ENCODE measurements at places on chromosomes 5 and 9.

- DNase-seq: no peak
Measured at GRCh38 chr9:91647371-91647770, 223.7 kb upstream of the NFIL3 start.

DNA sequence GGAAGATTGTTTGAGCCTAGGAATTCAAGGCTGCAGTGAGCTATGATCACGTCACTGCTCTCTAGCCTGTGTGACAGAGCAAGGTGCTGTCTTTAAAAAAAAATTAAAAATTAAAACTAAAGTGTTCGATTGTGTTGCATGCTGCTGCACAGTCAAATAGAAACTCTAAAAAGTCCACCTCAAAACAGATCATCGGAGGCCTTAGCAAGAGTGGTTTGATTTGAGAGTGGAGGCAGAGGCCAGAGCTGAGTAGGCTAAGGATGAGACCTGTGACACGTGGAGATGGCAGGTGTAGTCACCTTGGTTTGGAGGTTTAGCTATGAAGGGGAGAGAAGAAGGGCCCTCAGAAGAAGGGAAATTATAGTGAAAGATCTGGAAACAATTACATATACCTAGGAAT, 2.8 kb upstream of the PTPDC1 start:
- no peak for DNase-seq

DNA sequence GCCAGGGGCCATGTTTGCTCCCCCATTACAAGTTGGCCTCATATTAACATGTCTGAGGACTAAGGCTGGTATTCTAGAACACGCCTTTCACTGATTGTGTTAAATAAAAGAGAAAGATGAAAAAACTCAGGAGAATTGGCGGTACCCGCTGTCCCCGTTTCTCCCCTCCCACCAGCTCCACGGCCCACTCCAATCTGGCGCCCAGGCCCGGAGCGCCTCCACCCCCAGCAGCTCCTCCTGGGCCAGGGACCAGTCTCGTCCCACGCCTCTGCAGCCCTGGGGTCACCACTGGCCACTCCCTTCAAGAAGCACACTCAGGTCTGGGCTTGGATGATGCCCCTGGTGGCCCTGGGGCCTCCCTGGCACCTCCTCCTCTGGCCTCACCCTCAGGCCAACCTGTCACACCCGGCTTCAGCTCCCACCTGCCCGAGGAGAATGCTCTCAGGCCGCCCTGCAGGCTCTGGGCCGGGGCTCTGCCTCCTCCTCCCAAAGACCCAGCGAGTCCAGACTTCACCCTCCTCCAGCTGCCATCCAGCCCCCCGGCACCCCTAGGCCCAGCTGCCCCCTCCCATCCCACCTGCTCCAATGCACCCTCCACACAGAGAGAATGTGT, 133.0 kb upstream of the PPP1R26 start:
- no peak for DNase-seq

DNA sequence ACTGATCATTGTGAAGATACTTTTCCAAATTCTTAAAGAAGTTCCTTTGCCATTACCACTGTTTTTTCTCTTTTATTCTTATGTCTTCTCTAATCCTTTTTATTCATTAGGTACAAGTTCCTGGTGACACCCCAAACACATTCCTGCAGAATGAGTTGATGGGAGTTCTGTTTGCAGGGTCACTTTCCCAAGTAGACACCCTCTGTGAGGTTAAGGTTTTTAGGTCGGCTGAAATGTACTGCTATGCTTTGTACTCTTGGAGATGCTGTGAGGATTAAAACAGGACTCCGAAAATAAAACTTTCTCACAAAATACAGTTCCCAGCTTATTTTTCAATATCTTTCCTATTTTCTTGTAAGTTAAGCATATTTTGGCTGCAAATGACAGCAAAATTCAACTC, 143.3 kb upstream of the TLE4 start:
- DNase-seq: no peak

DNA sequence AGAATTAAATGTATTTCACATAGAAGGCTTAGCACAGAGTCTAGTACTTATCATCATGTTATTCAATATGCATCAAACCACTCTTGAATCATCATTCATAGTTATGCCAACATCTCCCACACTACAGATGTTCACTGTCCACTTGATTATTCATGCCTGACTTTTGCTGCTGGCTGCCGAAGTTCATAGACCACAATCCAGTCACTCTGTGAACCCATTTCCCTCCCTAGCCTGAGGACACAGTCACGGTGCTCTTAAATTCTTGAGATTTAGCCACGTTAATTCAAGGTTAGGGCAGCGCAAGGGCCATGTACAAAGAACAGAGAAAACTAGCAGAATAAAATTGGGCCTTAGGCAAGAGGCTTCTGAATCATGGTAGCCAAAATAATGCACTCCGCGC, 32.4 kb downstream of the ABCA1 start:
- no peak for DNase-seq

GRCh38 chr5:66875315-66875714, 279.1 kb downstream of the MAST4 start:
- no peak for DNase-seq

DNA sequence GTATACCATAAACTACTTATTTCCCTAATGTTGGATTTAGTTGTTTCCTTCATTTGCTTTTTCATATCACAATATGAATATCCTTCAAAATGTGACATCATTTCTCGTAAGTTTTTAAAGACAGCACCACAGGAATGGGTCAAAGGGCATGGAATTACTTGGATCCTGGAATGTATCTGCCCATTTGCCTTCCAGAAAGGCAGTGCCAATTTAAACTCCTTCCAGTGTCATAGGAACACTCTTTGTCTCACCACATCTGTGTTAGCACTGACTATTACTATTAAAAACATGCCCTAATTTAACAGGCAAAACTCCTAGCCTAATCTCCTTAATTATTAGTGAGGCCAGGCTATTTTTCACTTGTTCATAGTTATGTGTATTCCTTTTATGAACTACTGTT, 58.0 kb downstream of the SPTLC1 start:
- DNase-seq: no peak

- no peak for DNase-seq
Measured at GRCh38 chr9:105237246-105237645, 7.2 kb upstream of the SLC44A1 start.

DNA sequence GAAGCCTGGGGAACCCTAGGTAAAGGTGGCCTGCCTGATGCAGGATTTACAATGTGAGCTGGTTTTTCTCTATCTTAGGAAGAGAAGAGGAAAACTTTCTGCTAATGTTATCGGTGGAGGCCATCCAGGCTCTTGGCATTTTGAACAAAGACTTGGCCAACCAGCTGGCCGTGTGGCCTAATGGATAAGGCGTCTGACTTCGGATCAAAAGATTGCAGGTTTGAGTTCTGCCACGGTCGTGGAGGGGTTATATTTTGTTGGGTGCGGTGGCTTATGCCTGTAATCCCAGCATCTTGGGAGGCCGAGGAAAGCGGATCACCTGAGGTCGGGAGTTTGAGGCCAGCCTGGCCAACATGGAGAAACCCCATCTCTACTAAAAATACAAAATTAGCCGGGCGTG, 9.6 kb downstream of the C9orf152 start:
- DNase-seq: no peak

GRCh38 chr5:43569236-43569746, 12.4 kb upstream of the PAIP1 start:
- DNase-seq: no peak

GRCh38 chr9:70398145-70398556, 16.3 kb downstream of the KLF9 start:
- no peak for DNase-seq

- no peak for DNase-seq
Measured at GRCh38 chr5:104084896-104085295, 522.3 kb upstream of the NUDT12 start.

DNA sequence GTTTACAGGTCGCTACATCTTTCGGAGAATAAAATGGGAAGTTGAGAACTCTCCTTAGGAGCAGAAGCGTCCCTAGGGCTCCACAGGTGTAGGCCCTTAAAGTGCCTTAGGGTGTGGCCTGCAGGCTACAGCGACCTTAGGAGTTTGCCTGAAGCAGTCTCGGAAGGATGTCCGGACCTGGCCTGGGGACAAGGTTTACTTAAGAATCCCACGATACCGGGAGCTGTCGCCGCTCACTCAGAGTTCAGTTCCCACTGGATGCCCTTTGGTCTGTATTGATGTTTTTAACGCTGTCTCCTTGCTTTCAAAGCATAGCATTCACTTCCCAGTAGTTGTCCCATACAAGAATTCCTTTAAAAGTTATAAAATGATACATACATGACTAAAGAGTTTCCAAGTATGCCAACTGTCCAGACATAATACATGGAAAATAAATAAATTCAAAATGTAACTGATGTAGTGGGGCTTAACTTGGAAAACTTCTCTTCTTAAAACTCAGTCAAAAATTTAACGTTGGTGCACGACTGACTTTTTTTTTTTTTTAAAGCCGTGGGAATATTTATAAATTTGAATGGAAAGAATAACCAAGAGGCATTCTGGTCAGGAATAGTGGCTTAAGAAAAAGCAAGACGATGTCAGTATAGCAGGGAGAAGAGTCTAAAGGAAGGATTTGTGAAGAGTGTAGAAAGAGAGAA, 848 bp downstream of the RAD50 start:
- DNase-seq: no peak

DNA sequence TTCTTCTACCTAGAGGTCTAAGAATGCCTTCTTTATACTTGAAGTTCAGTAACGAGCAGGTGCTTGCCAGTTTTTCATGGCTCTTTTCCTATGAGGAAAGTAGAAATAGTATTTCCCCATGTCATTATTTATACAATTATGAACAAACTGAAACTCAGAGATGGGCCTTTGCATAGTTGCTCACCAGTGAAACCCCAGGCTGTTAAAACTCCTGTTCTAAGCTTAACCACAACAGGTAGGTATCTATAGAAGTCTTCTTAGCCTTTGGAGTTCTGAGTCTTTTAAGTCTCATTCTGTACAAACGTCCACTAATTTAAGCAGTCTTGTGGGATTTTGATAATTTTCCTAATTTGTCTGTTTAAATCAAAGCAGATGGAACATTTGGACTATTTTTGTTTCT, 90.1 kb downstream of the STARD4 start:
- no peak for DNase-seq

- DNase-seq: no peak
Measured at GRCh38 chr9:94927762-94928670, 201.5 kb downstream of the AOPEP start.

DNA sequence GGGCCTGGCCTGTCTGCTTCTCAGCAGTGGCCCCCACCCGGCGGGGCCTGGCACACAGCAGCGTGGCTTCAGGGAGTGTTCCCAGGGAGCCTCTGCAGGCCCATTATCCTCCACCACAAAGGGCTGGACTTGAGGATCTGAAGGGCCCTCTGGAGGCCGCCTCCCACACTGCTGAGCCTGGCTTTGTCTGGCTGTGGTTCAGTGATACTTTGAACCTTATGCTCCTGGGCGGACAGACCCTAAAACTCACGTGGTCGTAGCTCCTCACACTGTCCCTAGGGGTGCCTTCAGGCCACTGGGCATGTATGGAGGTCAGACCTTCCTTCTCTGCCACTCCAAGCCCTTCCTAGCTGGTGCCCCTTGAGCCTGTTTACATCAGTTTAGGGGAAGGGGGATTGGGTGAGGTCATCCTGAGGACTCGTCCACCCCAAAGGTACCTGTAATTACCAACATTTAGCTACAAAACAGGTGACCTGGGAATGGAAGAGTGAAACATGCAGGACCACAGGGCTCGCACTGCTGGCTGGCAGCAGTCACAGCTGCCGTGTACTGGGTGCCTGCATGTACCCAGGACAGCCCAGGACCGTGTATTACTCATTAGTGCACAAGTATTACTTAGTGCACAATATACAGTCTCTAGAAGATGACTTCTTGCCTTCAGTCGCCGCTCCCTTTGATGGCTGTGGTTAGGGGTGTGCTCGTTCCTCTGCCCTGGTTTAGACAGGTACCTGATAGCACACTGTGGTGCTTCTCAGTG, 8.5 kb downstream of the GRHPR start:
- no peak for DNase-seq

DNA sequence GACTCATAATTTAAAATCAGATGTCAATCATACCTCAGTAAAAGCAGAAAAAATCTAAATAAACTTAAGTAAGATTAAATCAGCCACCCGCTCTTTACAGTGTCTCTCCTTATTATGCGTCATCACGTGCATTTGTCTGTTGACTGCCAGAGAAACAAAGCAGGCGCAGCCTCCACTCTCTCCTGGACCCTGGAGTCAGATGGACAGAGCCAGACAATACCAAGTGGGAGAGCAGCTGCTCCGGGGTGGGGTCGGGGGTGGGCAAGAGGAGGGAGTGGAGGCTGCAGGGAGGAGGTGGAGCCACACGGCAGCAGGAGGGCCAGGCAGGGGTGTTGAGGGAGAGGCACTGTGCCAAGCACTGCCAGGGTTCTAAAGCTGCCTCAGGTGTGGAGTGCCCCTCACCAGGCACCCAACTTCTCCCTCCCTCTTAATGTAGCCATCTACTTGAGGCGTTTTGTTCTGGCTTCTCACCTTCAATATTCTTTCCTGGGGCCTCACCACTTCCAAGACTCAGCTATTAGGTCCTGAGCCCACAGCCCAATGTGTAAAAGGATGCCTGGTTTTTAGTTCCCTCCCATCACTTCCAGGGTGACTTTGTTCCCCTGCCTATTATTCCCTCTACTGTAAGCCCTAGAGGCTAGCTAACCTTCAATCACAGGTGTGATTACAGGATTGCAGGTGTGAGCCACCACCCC, 96.3 kb downstream of the GLDC start:
- DNase-seq: no peak

GRCh38 chr9:27086818-27087680, 22.0 kb upstream of the TEK start:
- DNase-seq: no peak

- no peak for DNase-seq
Measured at GRCh38 chr5:131947445-131947844, 2.0 kb upstream of the MEIKIN start.

- DNase-seq: no peak
Measured at GRCh38 chr9:123792501-123792900, 137.4 kb downstream of the DENND1A start.

- DNase-seq: no peak
Measured at GRCh38 chr9:96100385-96101300, 201.3 kb downstream of the HSD17B3 start.

- no peak for DNase-seq
Measured at GRCh38 chr9:6641961-6642360, 3.6 kb downstream of the GLDC start.

DNA sequence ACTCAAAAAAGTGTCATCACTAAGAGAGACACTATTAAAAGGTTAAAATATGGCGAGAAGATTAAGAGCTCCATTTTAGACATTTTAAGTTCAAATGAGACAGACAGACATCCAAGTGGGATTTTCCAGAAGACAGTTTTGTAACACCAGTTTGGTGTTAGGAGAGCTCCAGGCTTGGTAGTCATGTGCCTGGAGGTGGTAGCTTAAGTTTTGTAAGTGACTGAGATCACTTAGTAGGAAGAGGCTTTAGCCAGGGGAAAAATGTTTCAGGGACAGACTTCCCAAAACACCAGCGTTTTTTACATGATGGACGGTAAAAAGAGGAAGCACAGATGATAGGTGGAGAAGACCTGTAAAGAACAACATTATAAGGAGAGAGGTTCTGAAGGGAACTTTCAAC, 150.3 kb downstream of the GIN1 start:
- DNase-seq: no peak

DNA sequence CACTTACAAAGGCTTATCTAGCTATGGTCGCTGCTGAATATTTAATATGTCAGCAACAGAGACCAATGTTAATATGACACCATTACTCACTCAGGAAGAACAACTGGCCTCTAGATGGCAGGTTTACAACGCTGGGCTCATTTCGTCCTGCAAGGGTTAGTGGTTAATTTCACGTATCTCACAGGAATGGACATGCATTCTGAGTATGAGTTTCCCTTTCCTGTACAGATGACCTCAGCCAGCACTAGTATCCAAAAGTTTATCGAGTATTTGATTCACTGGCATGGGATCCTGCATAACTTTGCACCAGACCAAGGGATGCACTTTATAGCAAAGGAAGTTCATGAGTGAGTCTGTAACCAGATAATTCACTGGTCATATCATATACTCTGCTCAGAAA, 8.7 kb upstream of the TRPC7 start:
- no peak for DNase-seq

Data from activated CD8-positive, alpha-beta memory T cell treated with anti-CD3 and anti-CD28 coated beads for 1 hour (primary cell).